ENCODE measurements at places on chromosomes 7 and 10.

DNA sequence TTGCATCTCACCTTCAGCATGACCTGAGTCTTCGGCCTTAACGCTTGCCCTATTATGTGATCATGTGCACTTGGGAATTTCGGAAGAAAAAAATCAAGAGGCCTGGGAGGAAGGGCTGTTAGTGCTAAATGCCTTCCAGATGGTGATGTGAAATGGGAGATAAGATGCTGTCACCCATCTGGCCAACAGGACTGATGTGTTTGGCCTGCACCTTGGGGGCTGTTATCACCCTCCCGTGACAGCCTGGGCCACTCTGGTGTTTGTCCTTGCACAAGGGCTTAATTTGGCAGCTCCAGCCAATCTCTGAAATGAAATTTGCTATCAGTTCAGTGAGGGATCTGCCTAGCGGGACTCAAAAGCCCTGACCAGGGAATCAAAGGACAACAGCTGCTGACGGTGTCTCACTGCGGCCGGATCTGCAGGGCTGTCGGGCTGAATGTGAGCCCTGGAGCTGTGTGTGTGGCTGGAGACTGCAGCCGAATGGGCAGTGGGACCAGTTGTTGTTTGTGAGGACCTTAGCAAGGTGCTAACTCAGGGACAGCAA lies 131.4 kb upstream of the BTBD16 start:
- DNase-seq = no peak

DNA sequence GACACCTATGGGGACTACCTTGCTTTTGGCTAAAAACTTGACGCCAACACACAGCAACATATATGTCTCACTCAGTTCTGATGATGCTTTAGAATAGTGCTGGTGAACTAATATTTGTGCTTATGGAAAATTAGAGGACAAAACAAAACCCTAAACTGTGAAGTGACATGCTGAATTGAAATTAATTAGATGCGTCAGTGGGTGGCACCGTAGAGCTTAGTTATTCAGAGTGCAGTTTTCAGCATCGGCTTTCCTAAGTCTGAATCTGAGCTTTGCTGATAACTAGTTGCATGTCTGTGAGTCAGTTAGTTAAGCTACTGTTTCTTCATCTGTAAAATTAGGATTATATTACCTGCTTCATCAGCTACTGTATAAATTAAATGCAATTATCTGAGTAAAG lies 245.0 kb upstream of the SORCS1 start:
- DNase-seq = no peak

- no peak for DNase-seq
Measured at GRCh38 chr10:33012306-33012705, 54.3 kb upstream of the ITGB1 start.

- no peak for DNase-seq
Measured at GRCh38 chr10:81216949-81217348, 658.0 kb upstream of the NRG3 start.

DNA sequence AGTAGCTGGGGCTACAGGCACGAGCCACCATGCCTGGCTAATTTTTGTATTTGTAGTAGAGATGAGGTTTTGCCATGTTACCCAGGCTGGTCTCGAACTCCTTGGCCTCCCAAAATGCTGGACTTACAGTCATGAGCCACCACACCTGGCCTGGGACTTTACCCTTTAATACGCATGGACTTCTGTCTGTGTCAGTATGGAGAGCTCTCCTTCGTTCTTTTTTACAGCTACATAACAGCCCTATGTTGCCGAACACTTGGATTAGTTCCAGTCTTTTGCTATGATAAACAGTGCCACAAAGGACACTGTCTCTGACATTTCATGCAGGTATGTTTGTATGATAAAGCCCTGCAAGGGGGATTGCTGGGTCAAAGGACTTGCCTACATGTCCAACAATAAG lies 10.9 kb upstream of the OAT start:
- DNase-seq = no peak

GRCh38 chr7:157685430-157686284 lies 348.9 kb downstream of the DNAJB6 start:
- DNase-seq = no peak

- no peak for DNase-seq
Measured at GRCh38 chr7:155048006-155048405, 22.1 kb upstream of the HTR5A start.

DNA sequence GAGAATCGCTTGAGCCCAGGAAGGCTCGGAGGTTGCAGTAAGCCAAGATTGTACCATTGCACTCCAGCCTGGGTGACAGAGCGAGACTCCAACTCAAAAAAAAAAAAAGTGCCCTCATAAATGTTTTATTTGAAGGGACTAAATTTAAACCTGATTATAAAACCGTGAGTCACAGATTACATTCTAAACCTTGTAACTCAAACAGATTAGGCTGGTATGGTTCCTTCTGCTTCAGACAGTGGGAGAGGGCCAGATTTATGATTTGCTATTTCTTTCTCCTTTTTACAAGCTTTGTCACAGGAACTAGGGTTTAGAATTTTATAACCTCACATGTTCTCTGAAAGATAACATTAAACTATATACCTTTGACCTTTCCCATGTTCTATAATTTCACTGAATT lies 801.2 kb upstream of the ZWINT start:
- DNase-seq = no peak

GRCh38 chr7:139451638-139452037 lies 31.8 kb downstream of the KLRG2 start:
- no peak for DNase-seq

- peak; percentile 47 for DNase-seq
Measured at GRCh38 chr10:110221721-110222261, 14.4 kb downstream of the MXI1 start.

GRCh38 chr7:18873734-18874336 lies 243.6 kb downstream of the TWIST1 start:
- DNase-seq = no peak

- no peak for DNase-seq
Measured at GRCh38 chr7:767941-768731, 41.1 kb upstream of the PRKAR1B start.

GRCh38 chr10:73871295-73872189 lies 2.8 kb downstream of the CAMK2G start:
- no peak for DNase-seq

DNA sequence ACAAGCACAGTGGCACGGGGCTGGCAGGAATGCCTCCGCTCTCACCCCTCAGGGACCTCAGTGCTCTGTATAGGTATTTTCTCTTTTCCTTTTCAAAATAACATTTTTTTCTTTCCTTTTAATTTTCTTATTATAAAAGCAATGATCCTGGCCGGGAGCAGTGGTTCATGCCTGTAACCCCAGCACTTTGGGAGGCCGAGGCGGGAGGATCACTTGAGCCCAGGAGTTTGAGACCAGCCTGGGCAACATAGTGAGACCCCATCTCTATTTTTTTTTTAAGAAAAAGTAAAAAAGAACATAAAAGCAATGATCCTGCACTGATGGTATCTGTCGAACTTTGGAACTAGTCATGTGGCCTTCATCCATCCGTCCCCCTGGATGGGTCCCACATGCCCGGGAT lies 3.2 kb downstream of the PRF1 start:
- DNase-seq = no peak

- DNase-seq = no peak
Measured at GRCh38 chr10:63603709-63604445, 82.7 kb downstream of the REEP3 start.
